CD4-positive, alpha-beta T cell treated with Interleukin-1 beta for 1 hour (primary cell): ENCODE measurements at places on chromosomes 3 and 15.
A peak's percentile ranks its signal among the peaks of the same experiment; 100 is the strongest.

DNA sequence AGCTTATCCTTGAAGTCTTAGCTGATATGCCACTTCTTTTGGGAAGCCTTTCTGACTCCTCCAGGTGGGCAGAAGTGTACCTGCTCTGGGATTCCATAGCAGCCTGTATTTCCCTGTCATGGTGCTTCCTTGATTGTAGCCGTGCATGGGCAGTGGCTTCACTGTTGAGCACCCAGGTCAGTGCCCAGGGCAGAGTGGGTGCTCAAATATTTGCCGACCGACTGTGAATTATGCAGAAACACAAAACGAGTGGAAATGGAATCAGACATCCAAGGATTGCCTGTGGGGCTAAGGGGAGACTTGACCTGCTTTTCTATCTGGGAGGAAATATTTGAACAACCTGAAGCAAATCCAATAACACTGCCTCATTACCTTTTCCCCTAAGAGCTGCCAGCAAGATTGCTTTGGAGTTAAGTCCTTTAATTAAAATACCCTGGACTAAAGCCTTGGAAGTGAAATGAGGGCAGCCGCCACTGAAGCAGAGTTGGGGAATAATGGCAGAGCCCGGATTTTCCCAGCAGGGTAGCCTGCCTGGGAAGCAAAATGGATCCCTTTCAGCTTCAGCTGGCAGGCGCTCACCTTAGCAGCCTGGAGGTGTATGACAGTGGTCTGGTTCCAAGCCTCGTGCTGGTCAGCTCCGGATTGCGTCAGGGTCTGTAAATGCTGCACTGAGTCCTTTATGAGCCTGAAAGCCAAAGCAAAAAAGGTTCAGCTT lies 14.9 kb downstream of the ACOX2 start:
- no peak for DNase-seq

DNA sequence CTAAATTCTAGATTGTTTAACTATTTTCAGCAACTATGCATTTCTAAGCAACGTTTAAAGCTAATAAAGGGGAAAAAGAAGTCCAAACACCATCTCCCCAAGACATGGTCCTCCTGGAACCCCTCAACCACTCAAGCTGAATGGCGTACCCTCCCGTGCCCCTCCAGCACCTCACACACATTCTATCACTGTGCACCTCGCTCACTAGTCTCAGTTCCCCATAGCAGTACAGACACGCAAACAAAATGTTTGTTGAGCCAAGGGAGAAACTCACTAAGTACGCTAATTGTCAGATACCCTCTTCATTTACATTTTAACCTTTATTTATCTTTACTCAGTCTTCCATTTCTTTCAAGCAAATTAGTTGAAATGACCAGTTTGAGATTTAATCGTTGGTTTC lies 48.8 kb downstream of the ACAP2 start:
- DNase-seq = no peak

GRCh38 chr3:136545664-136546268 lies 206.4 kb downstream of the STAG1 start:
- no peak for DNase-seq

DNA sequence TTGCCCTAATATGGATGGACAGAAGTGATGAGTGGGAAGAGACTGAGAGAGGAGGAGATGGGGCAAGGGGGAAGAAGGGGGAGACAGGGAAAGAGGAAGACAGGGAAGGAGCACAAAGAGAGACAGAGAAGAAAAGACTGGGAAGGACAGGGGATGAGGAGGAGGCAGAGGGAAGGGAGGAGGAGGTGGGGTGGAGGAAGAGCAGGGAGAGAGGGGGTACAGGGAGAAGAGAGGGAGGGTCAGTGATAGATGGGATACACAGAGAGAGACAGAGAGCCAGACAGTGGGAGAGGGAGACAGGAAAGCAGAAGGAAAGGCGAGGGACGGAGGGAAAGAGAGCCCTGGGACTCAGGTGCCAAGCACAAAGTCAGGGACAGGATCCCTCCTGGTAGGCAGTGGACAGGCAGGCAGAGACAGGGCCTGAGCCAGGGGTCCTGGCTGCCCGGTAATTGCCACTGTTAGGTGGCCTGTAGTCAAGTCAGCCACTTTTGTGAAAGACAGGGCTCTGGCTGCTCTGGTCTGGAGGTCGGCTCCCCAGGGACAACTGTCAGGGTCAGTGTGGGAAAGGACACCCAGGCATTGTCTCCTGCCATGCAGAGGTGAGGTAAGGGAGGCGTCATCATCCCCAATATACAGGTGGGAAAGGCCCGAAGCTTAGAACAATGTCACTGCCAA lies 9.8 kb downstream of the VILL start:
- DNase-seq = no peak

GRCh38 chr3:11661827-11662226 lies 18.1 kb upstream of the VGLL4 start:
- DNase-seq = no peak

- DNase-seq = peak; percentile 6
Measured at GRCh38 chr15:50774450-50774849, 8.9 kb upstream of the SPPL2A start.

DNA sequence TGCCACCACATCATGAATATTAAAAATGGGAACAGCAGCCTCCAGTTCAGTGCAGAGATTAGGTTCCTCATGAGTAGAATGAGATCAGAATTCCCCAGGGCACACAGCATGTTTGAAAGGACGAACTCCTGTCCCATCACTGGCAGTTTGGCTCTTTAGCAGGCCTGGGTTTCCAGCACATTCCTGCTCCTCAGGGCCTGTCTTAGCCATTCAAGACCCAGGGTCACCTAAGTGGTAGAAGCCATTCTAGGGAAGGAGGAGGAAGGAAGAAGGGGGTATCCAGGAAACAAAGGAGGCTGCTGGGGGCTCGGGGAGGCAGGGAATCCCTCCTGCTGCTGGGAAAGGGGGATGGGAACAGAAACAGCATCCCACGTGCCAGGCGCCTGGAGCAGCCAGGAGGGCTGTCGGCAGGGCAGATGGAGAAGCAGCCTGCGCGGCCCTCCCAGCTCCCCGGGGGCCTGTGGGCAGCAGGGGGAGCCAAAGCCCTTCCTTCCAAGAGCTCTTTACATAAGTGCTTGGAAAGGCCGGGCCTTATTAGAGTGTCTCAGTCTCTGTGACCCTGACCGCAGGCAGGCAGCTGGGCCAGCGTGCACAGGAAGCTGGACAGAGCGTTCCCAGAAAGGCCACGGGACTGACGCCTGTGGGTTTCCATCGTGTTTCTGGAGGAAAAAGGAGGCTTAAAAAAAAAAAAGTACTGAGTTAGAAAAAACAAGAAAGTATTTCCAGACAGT lies 24.7 kb downstream of the LOXL1 start:
- DNase-seq = peak; percentile 72

GRCh38 chr3:46495901-46496456 lies 1.8 kb upstream of the RTP3 start:
- DNase-seq = no peak

DNA sequence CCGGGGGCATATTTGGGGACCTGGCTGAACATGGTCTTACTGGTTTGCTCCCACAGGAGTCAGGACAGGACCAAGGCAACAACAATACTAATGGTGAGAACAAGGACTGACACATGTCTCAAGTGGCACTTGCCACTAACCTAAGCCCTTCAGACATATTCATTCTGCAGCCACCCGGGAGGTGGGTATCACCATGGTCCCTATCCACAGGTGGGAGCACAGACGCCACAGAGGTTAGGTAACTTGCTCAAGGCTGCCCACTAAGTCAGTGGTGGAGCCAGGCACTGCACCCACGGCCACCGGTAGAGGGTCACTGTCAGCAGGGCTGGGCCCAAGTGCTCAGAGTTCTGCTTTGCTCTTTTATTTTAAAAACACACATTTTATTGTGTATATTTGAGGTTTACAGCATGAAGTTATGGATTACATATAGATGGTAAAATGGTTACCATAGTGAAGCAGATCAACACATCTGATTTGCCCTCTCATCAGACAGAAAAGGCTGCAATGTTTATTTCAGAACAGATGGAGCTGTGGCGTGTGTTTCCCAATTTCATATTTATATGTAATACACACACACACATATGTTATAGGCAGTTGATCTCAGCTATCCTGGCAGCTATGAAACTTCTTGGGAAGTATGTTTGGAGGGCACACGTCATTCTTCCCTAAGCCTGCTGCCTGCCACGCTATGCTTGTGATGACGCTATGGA lies 30.0 kb upstream of the SLC41A3 start:
- no peak for DNase-seq

DNA sequence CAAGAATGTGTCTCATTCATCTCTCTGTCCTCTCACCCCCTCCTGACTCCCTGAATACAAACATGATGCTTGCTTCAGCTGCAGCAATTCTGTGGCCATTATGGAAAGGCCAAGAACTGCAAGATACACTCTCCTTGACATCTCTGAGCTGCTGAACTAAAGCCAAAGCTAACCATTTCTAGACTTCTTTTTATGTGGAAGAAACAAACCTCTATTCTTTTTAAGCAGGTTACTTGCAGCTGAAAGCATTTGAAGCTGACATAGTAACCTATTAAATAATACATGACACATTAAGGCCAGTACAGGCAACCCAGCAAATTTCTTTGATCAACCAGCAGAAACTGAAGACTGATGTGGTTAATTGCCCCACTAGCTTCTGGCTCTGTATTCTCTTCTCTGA lies 17.5 kb downstream of the FHIT start:
- no peak for DNase-seq

DNA sequence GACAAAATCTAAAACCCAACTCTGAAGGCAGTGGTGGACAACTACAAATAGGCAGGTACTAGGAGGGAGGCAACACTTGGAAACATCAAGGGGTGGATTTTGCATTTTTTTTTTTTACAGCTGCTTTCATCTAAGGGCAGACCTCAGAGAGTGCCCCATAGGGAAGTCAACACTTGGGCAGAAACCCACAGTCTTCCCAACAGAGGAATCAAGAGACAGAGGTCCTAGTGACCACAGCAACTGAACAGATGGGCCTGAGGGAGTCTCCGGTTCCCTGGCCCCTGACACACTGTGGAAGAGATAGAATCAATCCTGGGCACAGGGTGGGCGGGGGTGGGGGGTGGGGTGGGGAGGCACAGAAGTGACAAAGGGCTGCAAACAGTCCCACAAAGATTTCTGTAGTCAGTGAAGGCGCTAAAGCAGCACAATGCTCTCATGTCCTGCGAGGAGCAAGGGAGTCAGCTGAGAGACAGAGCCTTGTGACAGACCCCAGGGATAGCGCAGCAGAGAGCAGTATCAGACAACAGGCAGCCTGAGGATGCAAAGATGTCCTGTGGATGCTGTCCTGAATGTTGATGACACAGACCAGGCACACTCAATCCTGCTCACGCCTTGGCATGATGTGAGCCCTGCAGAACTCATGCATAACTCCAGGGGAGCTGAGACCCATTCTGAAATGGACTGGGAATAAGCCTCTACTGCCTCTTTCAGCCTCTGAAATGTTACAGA lies 6.9 kb upstream of the RFTN1 start:
- DNase-seq = no peak

- no peak for DNase-seq
Measured at GRCh38 chr15:31551323-31551722, 224.7 kb downstream of the KLF13 start.
